ENCODE measurements at places on chromosomes 11 and 22. TPM values are rescaled to one million over a fixed set of nuclear protein-coding genes. Genes with fewer than 3 reads are reported as not detected.
A peak's percentile ranks its signal among the peaks of the same experiment; 100 is the strongest.

The CYP2D6 gene
- 0.91 TPM for total RNA-seq

The PKNOX2 gene
- 5.9 TPM for total RNA-seq

GRCh38 chr11:35145271-35145670 is 6.3 kb downstream of the CD44 start:
- no peaks in the 10 kb centered on the region for H3K36me3 ChIP-seq
- no peak for DNase-seq
- H3K27me3 ChIP-seq, result no peaks in the 10 kb centered on the region
- peak overlapping the region; percentile 98 for H3K27ac ChIP-seq
- no peak overlapping the region for H3K4me3 ChIP-seq
- peaks cover 56% of the 10 kb centered on the region for H3K4me1 ChIP-seq

- peak overlapping the region; percentile 48 for H3K4me3 ChIP-seq
- H3K27ac ChIP-seq, result peak overlapping the region; percentile 60
- H3K4me1 ChIP-seq, result peaks cover 10% of the 10 kb centered on the region
- peaks cover 18% of the 10 kb centered on the region for H3K27me3 ChIP-seq
Measured at GRCh38 chr11:116192509-116193210, 580.1 kb downstream of the BUD13 start.
